ENCODE measurements at places on chromosomes 6 and 20.

- DNase-seq = no peak
These were observed 253.8 kb upstream of the PRDM1 start for GRCh38 chr6:105832313-105832761.

- DNase-seq = no peak
These were observed 6.2 kb downstream of the SS18L1 start for GRCh38 chr20:62149532-62150309.

DNA sequence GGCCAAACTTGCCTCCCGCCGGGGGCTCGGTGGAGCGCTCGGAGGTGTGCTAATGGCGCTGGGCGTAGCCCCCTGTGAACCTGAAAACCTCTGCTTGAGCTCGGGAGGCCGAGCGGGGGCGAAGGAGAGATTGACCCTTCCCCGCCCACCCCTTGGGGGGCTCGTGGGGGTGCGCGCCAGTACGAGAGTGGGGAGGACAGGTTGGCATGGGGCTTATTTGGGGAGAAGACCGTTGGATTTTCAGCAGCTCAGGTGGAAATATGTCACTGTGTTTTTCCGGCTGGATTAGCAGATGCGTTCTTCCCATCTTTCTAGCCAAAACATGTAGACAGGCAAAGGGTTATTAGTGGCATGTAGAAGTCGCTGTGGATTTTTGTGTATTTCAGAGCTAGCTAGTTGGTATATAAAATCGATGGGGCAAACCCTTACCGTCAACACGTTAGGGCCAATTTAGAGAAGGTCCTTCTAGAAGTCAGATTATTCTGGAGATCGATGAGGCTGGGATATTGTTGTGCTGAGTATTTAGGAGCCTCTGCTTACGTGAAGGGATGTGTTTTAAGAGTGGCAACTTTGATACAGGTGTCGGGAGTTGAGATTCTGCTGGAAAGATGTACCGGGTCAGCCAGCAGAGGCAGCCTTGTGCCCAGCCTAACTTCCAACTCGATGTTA is 525 bp downstream of the NCOA7 start:
- DNase-seq = peak; percentile 40

DNA sequence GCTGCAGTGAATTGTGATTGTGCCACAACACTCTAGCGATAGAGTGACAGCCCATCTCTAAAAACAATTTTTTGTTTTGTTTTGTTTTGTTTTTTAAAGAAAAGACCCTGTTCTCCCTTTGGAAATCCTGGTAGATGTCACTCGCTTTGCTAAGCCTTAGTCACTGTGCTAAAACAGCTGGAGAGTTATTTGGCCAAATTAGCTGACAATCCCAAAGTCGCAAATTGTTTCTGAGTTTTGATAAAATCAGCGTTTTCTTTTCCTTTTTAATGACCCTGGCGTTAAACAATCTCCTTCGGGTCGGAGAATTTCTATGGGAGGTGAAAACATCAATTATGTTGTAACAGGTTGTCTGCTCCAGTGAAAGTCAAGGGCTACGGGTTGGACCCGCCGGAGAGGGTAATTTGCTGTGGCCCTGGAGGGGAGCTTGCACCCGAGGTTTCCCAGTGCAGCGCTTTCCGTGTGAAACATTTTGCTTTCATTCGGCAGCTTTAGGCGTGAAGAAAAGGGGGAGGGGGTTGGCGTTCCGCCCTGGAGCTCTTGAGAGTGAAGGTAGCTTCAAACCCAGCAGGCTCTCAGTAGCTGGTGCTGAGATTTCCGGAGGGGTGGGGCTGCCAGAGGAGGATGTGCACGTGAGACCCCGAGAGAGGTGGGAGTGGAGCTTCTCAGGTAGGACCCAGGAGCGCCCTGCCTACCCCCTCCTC is 296.6 kb downstream of the PHACTR1 start:
- no peak for DNase-seq

- no peak for DNase-seq
These were observed 33.9 kb downstream of the RIPOR2 start for GRCh38 chr6:24901698-24902328.

GRCh38 chr6:21592953-21593352 is 598 bp upstream of the SOX4 start:
- no peak for DNase-seq

- no peak for DNase-seq
These were observed 64.4 kb downstream of the PSMG4 start for GRCh38 chr6:3323148-3323547.

GRCh38 chr6:3102875-3103274 is 15.6 kb upstream of the BPHL start:
- DNase-seq = no peak

GRCh38 chr6:123841067-123841896 is 37.6 kb downstream of the NKAIN2 start:
- no peak for DNase-seq

- no peak for DNase-seq
These were observed 6.0 kb downstream of the ZC3H12D start for GRCh38 chr6:149478631-149479314.

GRCh38 chr6:41599852-41600445 is 38.3 kb upstream of the MDFI start:
- no peak for DNase-seq

DNA sequence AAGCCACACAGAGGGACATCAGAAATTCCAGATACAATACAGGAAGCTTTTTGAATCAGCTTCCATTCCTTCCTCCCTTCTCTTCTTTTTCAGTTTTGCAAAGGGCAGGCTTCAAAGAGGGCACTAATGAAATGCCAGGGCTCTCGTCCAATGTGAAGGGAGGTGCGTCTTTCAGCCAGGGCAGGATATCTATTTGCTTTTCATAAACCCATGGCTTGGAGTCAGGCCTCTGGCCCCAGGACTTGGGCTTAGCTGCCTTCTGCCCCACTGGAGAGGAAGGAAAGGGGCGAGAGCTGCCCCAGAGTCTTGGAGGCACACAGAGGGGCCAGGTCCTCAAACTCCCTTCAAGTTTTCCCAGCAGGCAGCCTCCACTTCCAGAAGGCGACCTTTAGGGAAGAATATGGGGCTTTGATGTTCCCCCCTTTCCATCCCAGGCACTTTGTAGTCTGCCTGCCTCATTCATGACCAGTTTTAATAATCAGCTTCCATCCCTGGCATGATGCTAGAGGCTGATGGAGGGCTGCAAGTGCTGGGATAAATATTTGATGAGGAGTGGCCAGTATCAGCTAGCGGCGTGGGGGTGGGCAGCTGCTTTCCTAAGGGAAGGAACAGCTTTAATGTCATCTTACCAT is 234.8 kb downstream of the NRN1 start:
- DNase-seq = no peak

- no peak for DNase-seq
These were observed 115.1 kb downstream of the MAN1A1 start for GRCh38 chr6:119234457-119234856.

GRCh38 chr6:40740518-40740917 is 153.4 kb upstream of the LRFN2 start:
- DNase-seq = no peak

DNA sequence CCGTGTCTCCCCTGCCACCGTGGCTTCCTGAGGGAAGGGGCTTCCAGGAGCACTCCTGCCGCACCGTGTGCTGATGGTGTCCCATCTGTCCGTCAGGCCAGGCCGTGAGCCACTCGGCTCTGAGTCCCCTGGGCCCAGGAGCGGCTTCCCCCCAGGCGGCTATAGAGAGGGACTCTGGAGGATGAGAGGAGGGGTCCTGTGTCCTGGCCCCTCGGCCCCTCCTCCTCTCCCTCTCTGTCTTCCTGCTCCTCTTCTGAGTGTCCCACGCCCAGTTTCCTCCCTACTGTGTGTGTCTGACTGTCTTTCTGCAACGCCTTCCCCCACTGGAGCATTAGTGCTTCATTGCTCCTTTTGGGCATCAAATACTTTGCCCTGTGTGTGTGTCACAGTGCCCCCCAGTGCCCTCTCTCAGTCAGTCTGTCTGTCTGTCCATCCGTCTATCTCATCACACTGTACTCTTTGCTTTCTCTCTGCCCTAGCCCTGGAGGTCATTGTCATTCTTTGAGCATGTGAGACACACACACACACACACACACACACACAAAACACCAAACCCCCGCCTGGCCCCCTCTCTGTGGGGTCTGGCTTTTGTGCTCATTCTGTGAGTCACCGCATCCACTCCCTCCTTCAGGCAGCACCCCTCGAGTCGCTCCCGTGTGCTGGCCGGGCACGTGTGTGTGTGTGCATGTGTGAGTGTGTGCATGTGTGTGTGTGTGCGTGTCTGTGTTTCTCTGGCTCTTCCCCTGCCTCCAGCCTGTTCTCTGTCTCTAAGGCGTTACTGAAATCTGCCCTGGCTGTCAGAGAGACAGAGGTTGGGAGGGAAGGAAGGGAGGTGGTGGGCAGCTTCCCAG is 71.9 kb downstream of the SRC start:
- no peak for DNase-seq

GRCh38 chr6:142570221-142570671 is 268.4 kb downstream of the ADGRG6 start:
- no peak for DNase-seq

DNA sequence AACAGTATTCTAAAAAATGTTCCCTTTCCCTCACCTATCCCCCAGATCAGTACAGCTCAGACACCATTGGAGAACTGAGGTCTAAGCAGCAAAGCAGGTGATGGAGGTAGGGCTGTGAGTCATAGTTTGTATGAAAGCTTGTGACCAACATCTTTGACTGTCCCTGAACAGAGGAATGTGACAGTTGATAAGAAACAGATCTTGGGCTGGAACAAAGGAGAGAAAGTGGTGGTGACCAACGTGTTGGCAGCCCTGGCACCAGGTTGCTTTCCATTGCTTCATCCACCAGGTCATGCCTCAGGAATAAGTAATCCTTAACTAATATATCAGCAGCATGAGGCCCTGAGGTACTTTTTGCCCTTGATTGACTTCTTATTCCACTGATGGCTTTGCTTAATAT is 19.9 kb upstream of the CRIP3 start:
- no peak for DNase-seq

DNA sequence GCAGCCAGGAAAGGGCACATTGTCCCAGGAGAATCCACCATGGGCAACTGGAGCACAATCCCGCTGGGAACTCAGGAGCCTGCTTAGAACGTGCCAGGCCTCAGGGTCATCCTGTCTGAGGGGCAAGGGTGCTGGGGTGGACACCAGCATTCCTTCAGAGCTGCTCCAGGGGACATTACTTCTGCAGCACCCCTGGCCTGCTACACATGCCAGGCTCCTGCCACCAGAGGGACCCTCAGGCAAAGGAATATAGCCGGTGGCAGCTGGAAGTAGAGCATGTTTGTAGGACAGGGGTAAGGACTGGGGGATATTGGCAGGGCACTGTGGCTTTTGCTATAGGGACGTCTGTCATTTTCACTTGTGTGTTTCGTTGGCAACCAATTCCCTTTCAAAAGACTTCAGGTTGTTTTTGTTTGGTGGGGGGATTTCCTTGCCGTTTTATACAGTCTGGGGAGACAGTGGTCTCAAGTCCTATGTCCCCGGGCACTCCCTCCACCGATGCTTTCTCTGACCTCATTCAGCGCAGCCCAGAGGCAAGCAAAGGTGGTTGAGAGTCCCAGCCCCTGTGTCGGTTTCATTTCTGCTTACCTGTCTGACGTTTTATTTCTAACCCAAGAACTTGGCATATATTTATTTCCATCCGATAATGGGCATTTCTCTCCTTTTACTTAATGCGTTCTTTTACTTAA is 130.8 kb downstream of the JPH2 start:
- DNase-seq = peak; percentile 73

DNA sequence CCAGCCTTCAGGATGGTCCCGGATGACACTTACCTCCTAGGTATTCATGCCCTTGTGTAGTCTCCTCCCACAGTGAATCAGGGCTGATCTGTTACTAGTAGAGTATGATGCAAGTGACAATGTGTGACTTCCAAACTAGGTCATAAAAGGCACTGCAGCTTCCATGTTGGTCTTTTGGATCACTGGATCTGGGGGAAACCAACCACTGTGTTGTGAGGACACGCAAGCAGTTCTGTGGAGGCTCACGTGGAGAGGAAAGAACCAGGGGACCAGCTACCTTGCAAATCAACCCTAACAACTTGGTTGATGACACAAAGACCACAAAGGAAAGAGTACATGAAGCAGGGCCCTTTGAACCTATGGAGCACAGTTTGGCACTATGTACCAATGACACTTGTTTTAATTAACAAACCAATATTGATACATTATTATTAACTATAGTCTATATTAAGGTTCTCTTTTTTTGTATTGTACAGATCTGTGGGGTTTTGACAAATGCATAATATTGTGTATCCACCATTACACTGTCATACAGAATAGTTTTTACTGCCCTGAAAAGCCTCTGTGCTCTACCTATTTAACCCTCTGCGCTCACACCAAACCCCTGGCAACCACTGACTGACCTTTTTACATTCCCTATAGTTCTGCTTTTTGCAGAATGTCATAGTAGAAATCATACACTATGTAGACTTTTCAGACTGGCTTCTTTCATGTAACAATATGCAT is 16.3 kb upstream of the SDCBP2 start:
- DNase-seq = no peak

GRCh38 chr6:106882601-106883518 is 91.7 kb downstream of the CD24 start:
- DNase-seq = no peak

- DNase-seq = no peak
These were observed 165.2 kb upstream of the AGPAT4 start for GRCh38 chr6:161439093-161439492.

- DNase-seq = no peak
These were observed 6.2 kb downstream of the BEND6 start for GRCh38 chr6:56961151-56961550.

- no peak for DNase-seq
These were observed 61.1 kb upstream of the GTSF1L start for GRCh38 chr20:43787937-43788336.

DNA sequence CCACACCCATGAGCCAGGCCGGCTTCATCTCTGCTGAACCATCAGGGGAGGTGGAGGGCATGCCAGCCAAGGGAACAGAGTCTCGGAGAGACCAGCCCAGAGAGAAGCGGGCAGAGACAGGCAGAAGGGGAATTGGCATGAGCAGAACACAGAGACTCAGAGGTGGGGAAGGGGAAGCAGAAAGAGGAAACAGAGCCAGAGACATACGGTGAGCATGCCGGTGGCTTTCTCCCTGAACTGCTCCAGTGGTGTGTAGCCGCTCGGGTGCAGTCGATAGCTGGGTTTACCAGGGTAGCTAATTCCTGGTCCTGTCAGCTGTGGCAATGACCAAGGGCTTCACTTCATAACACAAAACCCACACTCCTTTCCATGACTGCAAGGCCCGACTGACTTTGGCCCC is 83.6 kb upstream of the CCDC167 start:
- peak; percentile 49 for DNase-seq

- no peak for DNase-seq
These were observed 62.9 kb upstream of the PIM1 start for GRCh38 chr6:37106982-37107491.

- no peak for DNase-seq
These were observed 21.9 kb upstream of the CHMP4B start for GRCh38 chr20:33789109-33789857.

GRCh38 chr6:165205632-165206031 is 103.8 kb downstream of the C6orf118 start:
- DNase-seq = no peak

DNA sequence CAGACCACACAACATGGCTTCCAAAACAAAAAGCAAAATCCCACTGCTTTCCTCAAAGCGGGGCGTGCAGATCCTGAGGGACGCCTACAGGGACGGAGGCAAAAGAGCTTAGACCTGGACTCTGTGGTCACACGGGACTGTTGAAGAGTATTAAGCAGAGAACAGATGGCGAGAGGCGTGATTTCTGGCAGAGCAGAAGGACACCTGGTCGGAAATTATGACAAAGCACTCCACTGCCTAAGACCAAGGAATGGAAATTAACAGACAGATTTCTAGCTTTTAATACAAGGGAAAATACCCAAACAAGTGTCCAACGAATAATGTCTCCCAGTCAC is 15.4 kb downstream of the CST7 start:
- no peak for DNase-seq

All from CD4-positive, alpha-beta T cell treated with Interleukin-15 for 1 hour (primary cell).